ENCODE measurements at places on chromosomes 13 and 19.

DNA sequence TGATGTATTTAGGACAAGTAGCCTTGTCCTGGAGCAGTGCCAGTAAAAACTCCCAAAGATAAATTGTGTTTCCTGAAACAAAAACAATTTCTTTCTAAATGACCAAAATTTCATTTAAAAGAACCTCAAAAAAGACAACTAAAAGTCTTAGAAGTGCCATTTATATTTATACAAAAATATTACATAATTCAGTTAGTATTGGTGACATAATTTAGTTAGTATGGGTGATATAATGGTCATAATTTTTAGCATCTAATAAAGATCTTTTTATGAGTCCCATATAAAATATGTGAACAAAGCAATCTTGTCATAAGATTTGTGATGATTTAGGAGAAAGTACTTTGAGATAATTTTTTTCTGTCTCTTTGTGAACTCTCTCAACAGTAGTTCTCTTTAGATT lies 76.0 kb downstream of the ELF1 start:
- peaks cover 14% of the 10 kb centered on the region for H3K4me1 ChIP-seq
- H3K27ac ChIP-seq = no peak overlapping the region
- H3K4me3 ChIP-seq = no peak overlapping the region
- no peak for DNase-seq

DNA sequence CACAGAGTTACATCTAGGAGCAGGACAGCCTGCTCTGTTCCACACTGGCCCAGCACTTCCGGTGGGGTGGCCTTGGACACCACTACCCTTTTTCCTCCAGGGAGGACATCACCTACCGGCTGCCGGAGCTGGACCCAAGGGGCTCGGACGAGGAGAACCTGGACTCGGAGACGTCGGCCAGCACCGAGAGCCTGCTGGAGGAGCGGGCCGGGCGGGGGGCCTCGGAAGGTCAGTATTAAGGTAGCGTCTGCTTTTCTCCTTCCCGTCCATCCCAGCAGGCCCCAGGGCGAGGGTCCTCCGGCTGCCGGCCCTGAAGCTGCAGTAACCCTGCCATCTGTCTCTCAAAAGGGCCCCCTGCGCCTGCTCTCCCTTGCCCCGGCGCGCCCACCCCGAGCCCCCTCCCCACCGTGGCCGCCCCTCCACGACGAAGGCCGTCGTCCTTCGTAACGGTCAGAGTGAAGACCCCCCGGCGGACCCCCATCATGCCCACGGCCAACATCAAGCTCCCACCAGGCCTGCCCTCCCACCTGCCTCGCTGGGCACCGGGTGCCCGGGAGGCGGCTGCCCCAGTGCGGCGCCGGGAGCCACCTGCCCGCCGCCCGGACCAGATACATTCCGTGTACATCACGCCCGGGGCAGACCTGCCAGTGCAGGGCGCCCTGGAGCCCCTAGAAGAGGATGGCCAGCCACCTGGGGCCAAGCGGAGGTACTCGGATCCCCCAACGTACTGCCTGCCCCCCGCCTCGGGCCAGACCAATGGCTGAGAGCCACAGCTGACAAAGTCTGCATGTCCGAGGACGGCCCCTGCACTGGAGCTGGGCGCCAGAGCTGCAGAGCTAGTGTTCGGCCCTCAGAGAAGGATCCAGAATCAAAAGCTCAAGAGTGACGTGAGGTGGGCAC lies 3.4 kb upstream of the USE1 start:
- no peak for DNase-seq
- H3K4me3 ChIP-seq = no peak overlapping the region
- no peaks in the 10 kb centered on the region for H3K27me3 ChIP-seq
- H3K4me1 ChIP-seq = peaks cover 18% of the 10 kb centered on the region
- peaks cover 20% of the 10 kb centered on the region for H3K36me3 ChIP-seq

GRCh38 chr19:3966051-3967017 lies 4.6 kb downstream of the DAPK3 start:
- DNase-seq = no peak
- H3K27me3 ChIP-seq = no peaks in the 10 kb centered on the region
- H3K4me1 ChIP-seq = peaks cover 14% of the 10 kb centered on the region
- H3K27ac ChIP-seq = no peak overlapping the region
- H3K36me3 ChIP-seq = peaks cover 6% of the 10 kb centered on the region

- no peaks in the 10 kb centered on the region for H3K4me1 ChIP-seq
- peaks cover 3% of the 10 kb centered on the region for H3K36me3 ChIP-seq
- no peak overlapping the region for H3K27ac ChIP-seq
- H3K4me3 ChIP-seq = no peak overlapping the region
Observed at GRCh38 chr19:36198119-36198518, 16.3 kb downstream of the ZNF565 start.

- H3K4me1 ChIP-seq = peaks cover 27% of the 10 kb centered on the region
- peaks cover 41% of the 10 kb centered on the region for H3K27me3 ChIP-seq
- no peaks in the 10 kb centered on the region for H3K36me3 ChIP-seq
- no peak for DNase-seq
Observed at GRCh38 chr19:7867092-7867844, 6.9 kb downstream of the PRR36 start.

DNA sequence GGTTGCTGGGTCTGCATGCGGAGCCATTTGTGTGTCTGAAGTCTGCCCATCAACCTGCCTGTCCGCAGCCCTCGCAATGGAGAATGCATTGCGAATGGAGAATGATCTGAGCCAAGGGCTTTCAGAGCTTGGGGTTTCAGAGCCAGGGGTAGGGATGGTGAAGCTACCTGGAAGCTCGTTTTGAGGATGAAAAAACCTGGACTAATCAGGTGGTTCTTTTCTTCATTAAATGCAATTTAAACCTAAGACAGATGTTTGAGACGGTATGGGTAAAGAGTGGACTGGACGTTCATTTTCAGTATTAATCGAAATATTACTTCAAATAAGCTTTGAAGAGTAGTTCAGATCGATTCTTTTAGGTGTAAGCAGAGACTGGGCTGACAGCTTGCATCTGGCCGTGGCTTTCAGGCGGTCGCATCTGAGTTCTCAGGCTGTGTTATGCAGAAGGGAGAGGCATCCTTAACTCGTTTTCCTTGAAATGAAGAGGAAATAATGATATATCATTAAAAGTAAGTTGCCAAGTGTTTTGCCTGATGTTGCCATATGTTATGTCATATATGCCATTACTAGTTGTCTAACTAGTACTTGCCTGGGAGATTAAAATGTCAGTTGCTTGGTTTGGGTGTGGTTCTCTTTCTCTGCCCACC lies 801 bp downstream of the MCF2L start:
- H3K4me1 ChIP-seq = peaks cover 17% of the 10 kb centered on the region
- no peaks in the 10 kb centered on the region for H3K36me3 ChIP-seq
- peak overlapping the region; percentile 93 for H3K4me3 ChIP-seq
- no peak for DNase-seq
- peak overlapping the region; percentile 84 for H3K27ac ChIP-seq
- H3K27me3 ChIP-seq = peaks cover 20% of the 10 kb centered on the region

DNA sequence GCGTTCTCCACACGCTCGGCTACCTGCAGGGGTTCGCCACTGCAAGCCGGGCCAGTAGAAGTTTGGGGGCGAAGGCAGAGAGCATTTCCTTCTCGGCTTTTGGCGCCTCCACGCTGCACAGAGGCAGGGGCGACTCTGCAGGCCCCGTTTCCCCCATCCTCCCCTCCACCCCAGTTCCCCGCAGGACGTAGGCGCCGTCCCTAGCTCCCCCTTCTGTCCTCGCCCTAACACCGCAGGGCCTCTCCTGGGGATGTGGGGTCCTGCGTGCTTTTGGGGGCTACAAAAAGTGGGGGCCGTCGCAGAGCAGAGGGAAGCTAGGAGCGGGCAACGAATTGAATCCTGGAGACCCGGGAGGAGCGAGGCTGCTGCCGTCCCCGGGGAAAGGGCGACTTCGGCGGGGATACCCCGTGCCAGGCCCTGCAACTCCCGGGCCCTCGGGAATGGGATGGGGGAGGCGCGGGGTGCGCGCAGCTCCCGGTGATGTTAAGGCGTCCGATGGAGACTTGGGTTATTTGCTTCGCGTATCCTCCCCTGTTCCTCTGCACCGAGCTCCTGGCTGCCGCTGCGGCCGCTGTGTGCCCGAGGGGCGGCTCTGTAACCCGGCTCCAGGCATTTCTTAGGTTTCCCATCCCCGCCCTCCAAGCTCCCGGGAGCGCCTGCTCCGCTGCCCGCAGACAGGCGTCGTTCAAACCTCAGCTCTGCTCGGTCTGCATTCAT lies 255.9 kb upstream of the SOX21 start:
- H3K4me3 ChIP-seq = no peak overlapping the region
- no peaks in the 10 kb centered on the region for H3K36me3 ChIP-seq
